GM23248 (cell line): ENCODE measurements at places on chromosomes 6 and 20. TPM values are rescaled to one million over a fixed set of nuclear protein-coding genes. Genes with fewer than 3 reads are reported as not detected.

DNA sequence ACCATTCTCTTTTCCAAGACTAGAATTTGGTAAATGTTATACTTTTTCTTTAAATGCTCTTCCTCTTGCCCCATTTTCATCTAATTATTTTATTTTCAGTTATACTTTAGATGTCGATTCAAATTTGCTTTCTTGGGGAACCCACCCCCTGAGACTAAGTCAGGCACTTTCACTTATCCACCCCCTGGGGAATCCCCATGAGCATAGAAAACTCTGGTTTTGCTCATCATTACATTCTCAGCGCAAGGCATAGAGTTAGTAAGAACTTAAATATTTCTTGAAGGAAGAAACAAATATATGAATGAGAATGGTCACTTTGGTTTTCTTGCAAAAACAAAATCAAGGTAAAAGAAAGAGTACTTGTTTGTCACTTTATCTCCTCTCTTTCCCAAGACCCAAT is 25.1 kb upstream of the HSF2 start:
- DNase-seq = no peak
- H3K27ac ChIP-seq = no peak overlapping the region
- no peak overlapping the region for H3K4me3 ChIP-seq
- peaks cover 7% of the 10 kb centered on the region; the same call in 1 of the 2 replicates for H3K27me3 ChIP-seq
- no peaks in the 10 kb centered on the region for H3K36me3 ChIP-seq
- H3K4me1 ChIP-seq = no peaks in the 10 kb centered on the region

DNA sequence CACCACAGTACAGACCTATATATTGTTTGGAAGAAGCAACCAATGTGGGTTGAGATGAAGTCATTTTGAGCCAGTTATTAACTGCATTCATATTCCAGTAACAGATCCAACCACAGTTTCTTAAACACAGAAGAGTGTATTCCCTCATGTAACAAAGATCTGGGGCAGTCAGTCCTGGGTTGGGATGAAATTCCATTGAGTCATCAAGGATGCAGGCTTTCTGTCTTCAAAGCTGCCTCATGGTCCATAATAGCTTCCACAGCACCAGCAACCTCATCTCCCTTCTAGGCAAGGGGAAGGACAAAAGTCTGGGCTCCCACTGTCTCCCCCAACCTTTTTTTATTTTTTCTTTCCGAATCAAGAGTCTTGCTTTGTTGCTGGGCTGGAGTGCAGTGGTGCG is 2.9 kb upstream of the SOD2 start:
- H3K36me3 ChIP-seq = no peaks in the 10 kb centered on the region
- peak; percentile 58 for DNase-seq
- H3K4me3 ChIP-seq = no peak overlapping the region
- H3K27me3 ChIP-seq = no peaks in the 10 kb centered on the region
- no peak overlapping the region; the same call in 1 of the 2 replicates for H3K27ac ChIP-seq
- H3K4me1 ChIP-seq = peaks cover 21% of the 10 kb centered on the region

DNA sequence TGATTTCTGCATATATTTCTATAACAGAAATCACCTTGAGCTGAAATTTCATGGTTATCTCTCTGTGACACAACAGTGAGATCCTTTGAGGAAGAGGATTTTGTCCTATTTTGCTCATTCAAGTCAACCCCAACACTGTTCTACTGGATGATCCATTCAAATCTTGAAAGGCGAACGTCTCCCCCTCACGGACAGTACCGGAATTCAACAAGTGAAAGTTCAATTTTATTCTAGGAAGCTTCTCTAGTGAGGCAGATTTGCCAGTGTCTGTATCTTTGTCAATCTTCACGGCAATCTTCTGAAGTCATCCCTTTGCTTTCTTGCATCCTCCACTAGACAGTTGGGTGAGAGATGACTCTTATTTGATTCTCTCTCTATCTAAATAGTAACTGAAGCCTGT is 91.7 kb upstream of the PDE7B start:
- no peaks in the 10 kb centered on the region for H3K27me3 ChIP-seq
- H3K27ac ChIP-seq = no peak overlapping the region
- no peaks in the 10 kb centered on the region for H3K36me3 ChIP-seq
- no peak overlapping the region for H3K4me3 ChIP-seq
- H3K4me1 ChIP-seq = no peaks in the 10 kb centered on the region

CLVS2 gene
- not detected in 2 replicates for polyA plus RNA-seq

KIF25 gene
- not detected in 2 replicates for polyA plus RNA-seq

SLC29A1 gene
- polyA plus RNA-seq = 18.4 and 19.2 TPM in 2 replicates

RIPOR2 gene
- 3.0 and 3.3 TPM in 2 replicates for polyA plus RNA-seq

NDUFAF5 gene
- 14.5 and 16.2 TPM in 2 replicates for polyA plus RNA-seq
